ENCODE measurements at places on chromosomes 6 and 20.

GRCh38 chr20:2101057-2101864, at the start of gene STK35:
STK35 (plus strand) TSS chr20:2101827; CDS start chr20:2101882, 55 bp downstream.
- DNase-seq: no peak

- DNase-seq: no peak
Measured at GRCh38 chr20:48190757-48191156, 405.5 kb upstream of the SULF2 start.

DNA sequence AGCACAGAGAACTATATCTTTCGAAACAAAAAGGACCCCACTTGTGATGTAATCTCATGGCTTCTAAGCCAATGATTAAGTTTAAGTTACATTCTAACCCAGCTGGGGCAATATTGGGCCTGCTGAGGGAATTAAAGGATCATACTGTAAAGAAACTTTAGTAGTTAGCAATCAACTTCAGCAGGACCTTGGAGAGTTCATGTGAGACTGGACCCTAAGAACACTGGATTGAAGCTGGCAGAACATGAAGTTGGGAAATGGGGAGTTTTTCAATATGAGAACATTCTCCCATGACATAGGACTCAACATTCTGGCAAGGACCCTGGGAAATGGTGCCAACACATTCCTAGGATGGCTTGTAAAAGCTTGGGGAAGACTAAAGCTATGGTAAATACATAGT, 516.2 kb downstream of the PKHD1 start:
- DNase-seq: no peak

- no peak for DNase-seq
Measured at GRCh38 chr20:10718661-10719060, 44.9 kb upstream of the JAG1 start.

DNA sequence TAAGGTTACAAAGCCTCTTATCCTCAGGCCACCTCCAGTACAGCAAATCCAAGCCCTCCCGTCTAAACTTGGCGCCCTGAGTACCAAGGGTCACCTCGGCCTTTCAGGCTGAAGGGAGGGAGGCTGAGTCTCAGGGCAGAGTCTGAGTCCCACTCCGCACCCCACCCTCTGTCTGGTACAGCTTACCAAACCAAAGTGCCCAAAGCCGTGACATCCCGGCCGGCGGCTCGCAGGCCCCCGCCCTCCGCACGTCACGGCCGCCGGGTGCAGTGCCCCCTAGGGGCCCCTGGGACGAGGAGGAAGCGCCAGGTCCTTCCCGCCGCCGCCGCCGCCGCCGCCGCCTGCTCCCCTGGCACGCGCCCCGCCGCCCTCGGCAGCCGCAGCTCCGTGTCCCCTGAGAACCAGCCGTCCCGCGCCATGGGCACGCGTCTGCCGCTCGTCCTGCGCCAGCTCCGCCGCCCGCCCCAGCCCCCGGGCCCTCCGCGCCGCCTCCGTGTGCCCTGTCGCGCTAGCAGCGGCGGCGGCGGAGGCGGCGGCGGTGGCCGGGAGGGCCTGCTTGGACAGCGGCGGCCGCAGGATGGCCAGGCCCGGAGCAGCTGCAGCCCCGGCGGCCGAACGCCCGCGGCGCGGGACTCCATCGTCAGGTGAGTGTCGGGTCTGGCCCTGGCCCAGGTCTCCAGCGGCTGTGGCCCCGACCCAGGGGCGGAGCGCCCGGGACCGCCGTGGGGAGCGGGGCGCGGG, at the start of gene MTHFD1L:
MTHFD1L (plus strand) TSS at position 297 of the 741 bp plus-strand sequence; CDS start at position 418, 121 bp downstream.
- no peak for DNase-seq

- DNase-seq: no peak
Measured at GRCh38 chr6:4023240-4023639, 55.7 kb downstream of the FAM217A start.

- DNase-seq: no peak
Measured at GRCh38 chr6:4356899-4357659, 221.7 kb upstream of the ECI2 start.

DNA sequence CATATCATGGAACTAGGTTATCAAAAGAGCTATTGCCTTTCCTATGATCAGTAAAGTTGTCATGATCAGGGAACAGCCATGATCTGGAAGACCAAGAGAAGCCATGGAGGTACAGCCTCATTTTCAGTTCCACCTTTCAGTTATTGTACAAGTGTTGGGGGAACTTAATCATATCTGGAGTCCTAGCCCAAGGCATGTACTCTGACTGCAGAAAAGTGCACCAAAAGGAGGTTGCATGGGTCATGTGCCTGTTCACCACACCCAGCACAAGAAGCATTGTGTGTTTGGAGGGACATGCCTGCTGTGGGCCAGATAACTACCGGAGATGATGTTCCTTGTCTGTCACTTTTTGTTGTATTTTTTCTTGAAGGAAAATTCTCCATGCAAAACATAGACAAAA, 185.8 kb upstream of the MAN1A1 start:
- no peak for DNase-seq

DNA sequence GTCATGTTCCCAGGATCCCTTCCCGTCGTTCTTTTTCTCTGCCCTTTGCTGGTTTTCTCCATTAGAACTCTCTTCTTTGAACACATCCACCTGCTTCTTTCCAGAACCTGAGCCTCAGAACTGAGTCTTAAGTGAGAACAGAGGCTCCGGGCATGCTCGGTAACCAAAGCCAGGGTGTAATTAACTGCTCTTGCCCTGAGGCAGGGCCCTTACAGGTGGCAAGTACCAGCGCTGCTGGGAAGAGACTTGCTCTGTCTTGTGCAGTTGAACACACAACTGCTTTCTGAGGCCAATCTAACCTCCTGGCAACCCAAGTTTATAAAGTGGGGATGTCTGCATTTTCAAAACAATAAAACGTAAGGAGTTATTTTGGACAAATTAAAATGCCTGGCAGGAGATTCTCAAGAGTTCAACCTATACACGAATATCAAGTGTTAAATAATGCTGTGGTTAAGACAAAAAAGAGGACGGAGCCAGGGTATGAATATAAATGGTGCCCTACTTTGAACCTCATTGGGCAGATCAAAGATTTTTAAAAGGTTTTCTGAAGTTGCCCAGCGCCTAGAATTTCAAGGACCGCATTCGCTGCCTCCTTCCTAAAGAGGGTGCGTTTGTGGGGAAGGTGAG, 12.4 kb upstream of the DEK start:
- no peak for DNase-seq

- DNase-seq: no peak
Measured at GRCh38 chr6:105932440-105932839, 153.7 kb upstream of the PRDM1 start.

- no peak for DNase-seq
Measured at GRCh38 chr20:58595167-58595566, 55.9 kb upstream of the STX16 start.

DNA sequence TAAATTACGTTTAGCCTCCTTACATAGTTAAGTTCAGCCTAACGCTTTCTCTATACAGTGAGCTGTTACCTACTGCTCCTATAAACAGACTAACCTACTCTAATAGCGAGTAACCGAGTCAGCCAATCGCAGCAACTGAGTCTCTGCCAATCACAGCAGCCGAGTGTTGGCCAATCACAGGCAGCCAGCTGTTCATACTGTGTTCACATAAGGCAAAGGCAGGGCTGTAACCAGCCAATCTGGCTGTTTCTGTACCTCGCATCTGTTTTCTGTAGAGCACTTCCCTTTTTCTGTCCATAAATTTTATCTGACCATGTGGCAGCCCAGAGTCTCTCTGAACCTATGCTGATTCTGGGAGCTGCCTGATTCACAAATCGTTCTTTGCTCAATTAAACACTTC, 263.9 kb upstream of the JARID2 start:
- no peak for DNase-seq

DNA sequence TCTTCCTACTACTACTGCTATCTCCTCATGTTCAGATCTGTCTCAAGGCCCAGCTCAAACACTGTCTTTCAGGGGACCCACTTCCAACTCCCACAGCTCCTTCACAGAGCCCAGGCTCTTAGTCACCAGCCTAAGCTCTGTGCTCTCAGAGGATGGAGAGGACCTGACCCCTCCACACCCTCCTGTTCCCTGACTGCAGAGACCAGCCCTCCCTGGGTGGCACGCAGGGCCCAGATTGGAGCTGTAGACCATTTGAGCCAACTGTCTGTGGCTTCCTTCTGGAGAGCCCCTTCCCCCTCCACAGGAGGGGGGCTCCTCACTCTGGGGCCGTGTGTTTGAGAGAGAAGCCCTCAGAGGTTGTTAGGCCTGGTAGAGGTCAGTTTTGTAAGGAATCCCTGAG, 9.8 kb downstream of the SNPH start:
- DNase-seq: no peak

- DNase-seq: no peak
Measured at GRCh38 chr6:134414793-134415192, 96.9 kb upstream of the SGK1 start.

GRCh38 chr6:85063611-85064010, 299.2 kb upstream of the TBX18 start:
- DNase-seq: no peak

GRCh38 chr20:9025011-9025410, 43.9 kb upstream of the PLCB4 start:
- no peak for DNase-seq
